Fibroblast of skin of abdomen (primary cell): ENCODE measurements at places on chromosomes 3 and 15.
A peak's percentile ranks its signal among the peaks of the same experiment; 100 is the strongest.

- DNase-seq, result peak; percentile 92
Measured at GRCh38 chr3:133570139-133570936, 3.1 kb upstream of the CDV3 start.

DNA sequence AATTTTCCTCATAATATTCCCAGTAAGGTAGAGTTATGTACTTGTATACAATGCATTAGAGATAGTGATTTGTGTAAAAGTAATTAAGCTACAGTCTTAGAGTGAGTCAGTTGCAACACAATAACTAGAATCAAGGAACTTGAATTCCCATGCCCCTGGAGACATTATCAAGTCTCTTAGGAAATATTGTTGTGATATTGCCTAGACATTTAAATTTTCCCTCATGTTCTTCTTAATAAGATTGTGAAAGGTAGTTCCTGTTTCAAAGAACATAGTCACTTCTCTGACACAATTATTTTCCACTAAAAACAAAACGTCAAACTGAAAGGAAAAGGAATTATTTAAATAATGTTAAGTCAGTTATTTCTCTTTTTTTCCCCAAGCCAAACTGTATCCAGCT, 13.0 kb upstream of the ATP1B3 start:
- no peak for DNase-seq

DNA sequence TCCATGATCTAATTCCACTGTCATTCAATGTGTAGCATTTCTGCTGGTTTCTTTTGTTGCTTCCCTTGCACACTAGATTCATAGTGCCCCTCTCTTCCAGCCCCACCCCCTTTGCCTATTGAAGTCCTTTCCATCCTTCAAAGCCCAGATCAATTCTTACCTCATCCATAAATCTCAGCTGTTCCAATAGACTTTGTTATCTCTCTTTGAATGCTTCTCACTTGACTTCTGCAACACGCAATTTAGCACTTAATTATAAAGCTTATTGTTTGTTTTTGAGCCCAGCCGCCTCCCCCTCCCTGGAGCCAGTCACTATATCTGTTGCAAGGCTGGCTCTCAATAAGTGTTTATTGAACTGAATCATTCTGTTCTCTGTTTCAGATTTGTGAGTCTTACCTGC, 174.6 kb upstream of the TBL1XR1 start:
- DNase-seq, result no peak

DNA sequence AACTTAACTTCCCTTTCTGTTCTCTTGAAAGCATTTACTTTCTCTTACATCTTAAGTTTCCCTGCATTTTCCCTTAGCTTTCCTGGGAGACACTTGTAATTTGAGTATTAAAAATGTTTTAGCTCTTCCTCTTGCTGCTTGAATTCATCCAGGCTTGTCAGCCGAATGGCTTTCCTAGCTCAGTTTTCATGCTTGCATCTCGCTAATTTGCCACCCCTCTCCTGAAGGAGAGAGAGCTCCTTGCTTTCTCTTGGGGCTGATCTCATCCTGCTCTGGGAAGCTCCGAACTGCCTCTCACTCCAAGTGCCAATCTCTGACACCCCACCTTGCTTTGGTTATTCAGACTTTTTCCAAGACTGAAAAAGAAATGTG, 374.6 kb upstream of the TBL1XR1 start:
- DNase-seq, result no peak

DNA sequence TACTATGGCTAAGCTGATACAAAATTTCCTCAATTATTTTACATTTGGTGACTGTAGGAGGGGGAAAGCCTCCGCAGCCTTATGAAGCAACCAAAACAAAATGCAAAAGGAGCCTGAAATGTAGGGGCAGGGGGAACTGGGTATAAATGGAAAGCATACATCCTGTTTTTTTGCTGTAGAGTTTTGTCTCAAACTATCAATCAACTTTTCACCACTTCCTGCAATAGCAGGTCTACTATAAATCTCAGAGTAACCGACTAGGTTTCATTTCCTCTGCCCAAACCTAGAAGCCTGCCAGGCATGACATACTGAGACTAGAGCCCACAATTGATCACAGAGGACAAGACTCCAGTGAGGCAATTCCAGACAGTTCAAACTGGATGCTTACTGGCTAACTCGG, 91.3 kb downstream of the SHQ1 start:
- peak; percentile 50 for DNase-seq

DNA sequence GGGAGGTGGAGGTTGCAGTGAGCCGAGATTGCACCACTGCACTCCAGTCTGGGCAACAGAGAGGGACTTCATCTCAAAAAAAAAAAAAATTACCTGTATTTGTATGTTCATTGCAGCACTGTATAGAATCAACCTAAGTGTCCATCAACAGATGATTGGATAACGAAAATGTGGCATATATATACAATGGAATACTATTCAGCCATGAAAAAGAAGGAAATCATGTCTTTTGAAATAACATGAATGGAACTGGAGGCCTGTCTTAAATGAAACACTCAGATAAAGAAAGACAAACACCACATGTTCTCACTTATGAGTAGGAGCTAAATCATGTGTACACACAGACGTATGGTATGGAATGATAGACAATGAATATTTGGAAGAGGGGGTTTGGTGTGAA, 59.4 kb upstream of the MEF2A start:
- DNase-seq, result peak; percentile 30

- DNase-seq, result no peak
Measured at GRCh38 chr3:14588425-14589112, 48.4 kb upstream of the GRIP2 start.

DNA sequence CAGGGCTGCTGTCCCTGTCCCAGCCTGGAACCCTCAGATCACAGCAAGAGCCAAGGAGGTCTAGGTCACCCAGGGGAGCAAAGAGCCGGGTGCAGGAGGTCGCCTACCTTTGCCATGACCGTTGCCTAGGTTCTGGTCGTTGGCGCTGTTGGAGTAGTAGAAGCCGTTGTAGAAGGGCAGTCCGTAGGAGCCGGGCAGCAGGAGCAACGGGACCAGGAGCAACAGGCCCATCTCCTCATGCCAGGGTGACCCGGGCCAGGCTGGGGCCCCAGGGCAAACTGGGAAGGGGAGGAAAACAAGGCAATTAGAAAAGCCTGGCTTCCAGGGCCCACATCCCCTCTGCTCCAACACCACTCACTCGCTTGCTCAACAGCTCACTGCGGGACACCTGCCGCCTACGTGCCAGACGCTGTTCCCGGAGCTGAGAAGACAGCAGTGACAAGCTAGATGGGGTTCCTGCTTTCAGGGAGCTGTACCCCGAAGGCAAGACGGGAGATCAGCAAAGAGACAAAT, 8.2 kb downstream of the HAPLN3 start:
- DNase-seq, result no peak

- peak; percentile 77 for DNase-seq
Measured at GRCh38 chr15:75712668-75713337, at the start of gene CSPG4. TSS of gene CSPG4 (minus strand) at chr15:75712848. CDS start at chr15:75712755, 93 bp downstream.

DNA sequence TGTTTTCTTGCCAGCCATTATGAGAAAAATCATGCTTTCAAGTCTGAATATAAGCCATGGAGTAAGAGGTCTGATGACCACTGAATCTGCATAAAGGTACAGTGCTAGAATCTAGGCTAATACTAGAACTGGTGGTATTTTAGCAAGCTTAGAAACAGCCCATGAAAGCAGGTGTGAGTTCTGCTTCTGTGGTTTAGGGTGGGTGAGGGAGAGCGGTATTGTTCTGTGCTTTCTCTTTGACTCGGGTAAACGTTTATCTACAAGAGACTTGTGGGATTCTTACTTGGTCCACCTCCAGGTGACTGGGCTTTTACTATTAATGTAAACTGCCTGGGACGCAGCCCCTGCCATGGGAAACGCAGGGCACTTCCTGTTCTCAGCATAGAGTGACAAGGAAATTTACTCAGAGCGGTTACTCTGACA, 55.2 kb downstream of the PGPEP1L start:
- DNase-seq, result no peak

GRCh38 chr3:14278799-14279625, 100.4 kb downstream of the LSM3 start:
- DNase-seq, result no peak

- no peak for DNase-seq
Measured at GRCh38 chr15:67559158-67559557, 16.7 kb downstream of the MAP2K5 start.

- no peak for DNase-seq
Measured at GRCh38 chr3:151558661-151559060, 97.8 kb upstream of the IGSF10 start.

DNA sequence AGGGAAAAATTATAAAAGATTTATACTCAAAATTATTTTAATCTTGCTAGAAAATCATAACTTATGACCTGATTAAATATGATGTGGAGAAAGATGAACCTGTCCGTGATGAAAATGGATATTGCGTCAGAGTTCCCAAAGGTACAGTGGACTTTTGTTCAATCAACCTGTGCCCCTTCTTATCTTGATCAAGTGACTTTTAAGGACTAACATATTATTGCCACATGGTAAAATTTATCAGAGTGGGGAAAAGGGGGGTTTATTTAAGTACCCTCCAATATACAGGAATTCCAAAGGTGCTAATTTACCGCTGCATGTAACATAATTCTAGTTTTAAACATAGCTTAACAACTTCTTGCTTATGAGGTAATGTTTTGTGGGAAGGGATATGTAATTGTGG, 39.6 kb downstream of the HDC start:
- no peak for DNase-seq
